AG10803 (cell line): ENCODE measurements at places on chromosomes 7 and 10.

- no peak for DNase-seq
Observed at GRCh38 chr7:56474271-56474670, 358.1 kb upstream of the NUPR2 start.

DNA sequence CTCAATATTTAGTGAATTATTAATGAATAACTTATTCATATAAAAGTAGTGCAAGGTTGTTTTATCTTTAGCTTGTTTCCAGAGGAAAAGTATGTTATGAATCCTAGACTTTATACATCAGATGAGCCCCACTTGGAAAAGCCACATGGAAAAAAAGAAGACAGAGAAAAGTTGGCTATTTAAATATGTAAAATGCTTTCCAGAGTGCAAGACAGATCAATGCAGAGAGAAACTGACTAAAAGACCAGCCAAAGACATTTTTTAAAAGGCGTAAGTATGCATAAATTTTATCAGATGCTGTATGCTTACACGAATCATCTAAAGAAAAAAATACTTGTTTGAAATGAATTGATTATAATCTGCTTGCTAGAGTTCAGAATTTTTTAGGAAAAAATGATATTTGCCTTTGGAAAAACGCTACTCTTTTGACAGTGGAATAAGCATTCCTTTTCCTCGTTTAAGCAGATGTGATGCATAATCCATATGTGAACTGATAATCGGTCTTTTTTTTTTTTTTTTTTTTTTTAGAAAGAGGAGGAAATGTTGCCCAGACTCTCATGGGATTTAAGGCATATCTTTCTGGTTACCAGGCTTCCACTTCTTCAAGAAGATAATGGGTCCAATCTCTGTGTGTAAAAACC lies 70.7 kb downstream of the RELN start:
- no peak for DNase-seq

DNA sequence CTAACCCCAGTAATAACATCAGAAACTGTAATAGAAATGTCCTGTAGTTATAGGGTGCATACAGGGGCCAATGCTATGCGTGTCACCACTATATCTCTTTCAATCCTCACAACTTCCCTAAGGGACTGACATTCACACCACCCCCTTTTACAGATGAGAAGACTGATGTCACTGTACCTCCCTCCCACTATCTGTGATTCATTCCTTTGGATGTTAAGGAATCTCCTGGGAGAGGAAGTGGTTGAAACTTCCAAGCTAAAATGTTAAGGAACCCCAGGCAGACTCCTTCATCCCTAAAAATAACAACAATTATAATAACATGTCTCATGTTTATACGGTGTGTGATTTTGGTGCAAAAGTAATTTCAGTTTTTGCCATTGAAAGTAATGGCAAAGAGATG lies 5.4 kb downstream of the COL13A1 start:
- DNase-seq = peak; percentile 83

GRCh38 chr10:73559590-73559989 lies 31.6 kb downstream of the USP54 start:
- DNase-seq = no peak

GRCh38 chr10:132115732-132116131 lies 50.0 kb downstream of the JAKMIP3 start:
- peak; percentile 18 for DNase-seq

GRCh38 chr7:42913591-42913990 lies 1.7 kb upstream of the C7orf25 start:
- peak; percentile 2 for DNase-seq

GRCh38 chr10:119408072-119408471 lies 134.4 kb downstream of the RGS10 start:
- DNase-seq = no peak

DNA sequence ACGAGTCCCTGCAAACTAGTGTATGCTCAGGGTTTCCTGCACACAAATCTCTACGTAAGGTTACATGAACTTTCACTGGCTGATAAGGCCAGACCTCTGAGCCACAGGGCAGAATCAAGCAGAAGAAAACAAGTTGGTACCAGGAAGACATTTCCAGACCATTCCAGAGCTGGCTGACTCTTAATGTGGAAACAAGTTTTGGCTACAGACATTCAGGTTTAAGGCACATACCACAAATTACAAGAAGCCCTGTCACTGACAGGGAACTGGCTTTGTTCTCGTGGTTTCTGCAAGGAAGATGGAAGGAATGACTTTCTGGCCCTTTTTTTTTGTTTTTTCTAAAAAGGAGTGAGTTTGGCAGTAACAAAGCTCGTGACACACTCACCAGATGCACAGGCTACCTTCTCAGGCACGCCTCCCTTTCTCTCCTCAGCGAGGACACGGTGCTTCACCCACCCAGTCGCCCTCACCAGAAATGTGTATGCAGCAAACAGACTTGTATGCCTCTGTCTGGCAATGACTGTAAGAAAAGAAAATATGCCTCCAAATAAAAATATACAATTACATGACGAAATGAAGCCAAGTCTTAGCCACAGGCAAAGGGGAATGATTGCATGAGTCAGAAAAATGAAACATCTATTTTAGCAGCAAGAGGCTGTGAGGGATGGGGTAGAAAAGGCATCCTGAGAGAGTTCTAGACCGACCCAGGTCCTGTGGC lies 22.6 kb downstream of the PLAC9 start:
- DNase-seq = peak; percentile 97

GRCh38 chr10:86339226-86339865 lies 27.2 kb downstream of the GRID1 start:
- no peak for DNase-seq

DNA sequence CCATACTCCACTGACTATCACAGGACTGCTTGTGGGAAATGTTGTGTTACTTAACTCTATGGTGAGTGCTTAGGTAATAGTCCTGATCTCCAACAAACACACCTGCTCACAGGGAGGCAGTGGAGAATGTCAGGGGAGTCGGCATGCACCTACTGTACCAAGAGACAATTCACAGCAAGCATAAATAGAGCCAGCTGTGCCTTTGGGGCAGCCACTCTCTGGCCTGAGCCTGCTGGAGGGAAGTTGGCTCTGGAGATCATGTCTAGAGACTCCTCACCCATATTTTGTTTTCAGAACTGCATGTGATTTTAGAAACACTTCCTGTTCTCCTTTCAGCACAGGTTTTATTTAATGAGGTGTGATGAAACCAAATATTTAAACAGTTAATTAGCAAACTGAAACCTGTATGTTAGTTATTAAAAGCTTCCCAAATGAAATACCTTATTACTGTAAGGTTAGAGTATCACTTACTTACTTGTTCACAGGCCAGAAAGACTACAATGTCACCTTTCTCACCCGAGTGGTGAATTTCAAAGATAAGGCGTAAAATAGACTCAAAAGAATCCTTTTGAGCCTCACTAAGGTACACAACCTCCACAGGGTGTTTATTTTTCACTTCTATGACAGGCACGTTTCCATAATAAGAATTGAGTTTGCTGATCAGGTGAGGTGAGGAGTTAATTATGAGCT lies 21.8 kb downstream of the DHX32 start:
- DNase-seq = no peak

DNA sequence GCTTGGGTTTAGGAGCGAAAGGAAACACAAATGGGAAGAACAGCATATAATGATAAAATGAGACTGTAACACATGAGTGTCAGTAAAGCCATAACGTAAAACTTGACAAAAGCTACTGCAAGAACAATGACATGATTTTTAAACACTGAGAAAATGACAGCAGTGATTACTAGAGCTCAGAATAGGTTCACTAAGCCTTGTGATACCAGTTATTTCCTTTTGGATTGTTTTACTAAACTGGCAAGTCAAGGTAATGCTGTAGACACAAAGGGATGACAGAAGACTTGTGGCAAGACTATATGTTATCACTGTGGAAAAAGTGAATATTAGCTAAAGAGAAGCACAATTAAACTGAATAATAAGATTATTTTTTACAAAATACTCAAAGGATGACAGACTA lies 12.7 kb downstream of the NCOA4 start:
- DNase-seq = no peak

DNA sequence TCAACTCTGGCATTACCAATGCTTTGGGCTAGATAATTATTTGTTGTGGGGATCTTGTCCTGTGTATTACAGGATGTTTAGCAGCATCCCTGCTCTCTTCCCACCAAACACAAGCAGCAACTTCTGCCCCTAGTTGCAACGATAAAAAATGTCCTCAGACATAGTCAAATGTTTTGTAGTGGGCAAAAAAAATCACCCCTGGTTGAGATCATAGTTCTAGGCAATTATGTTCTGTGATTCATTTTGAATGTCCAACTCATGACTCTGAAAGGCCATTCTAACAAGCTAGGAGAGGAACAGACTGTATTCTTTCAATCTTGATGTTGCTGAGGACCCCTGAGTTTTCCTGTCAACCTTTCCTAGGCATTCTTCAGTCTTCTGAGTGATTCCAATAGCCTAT lies 79.5 kb downstream of the RTKN2 start:
- no peak for DNase-seq

GRCh38 chr7:111438369-111439289 lies 123.7 kb downstream of the IMMP2L start:
- DNase-seq = peak; percentile 66

DNA sequence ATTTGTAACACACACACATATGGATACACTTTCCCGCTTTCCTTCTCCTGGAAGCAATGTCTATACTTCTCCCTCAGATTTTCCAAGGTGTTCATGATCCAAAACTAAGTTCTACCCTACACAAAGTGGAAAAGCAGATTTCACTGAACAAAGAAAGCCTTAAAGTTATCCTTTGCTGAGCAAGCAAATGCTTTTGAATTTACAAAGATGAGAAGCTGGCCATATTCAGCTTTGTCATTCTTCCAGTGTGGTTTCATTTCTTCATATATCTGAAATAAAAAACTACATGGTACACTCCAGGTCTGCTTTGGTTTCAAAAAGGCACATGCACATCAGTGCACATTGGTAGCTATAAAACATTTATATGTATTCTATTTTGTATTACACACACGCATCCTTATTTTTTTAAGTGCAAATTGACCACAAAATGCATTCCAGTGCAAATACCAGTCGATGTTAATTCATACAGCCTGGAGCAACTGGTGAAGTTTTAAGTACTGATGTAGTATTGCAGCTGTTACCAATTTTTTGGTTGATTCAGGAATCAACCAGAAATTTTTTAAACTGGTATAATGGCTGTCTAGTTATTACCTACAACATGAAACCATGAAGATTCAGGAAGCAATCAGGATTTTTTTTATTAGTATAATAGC lies 65.5 kb upstream of the SRPK2 start:
- DNase-seq = peak; percentile 95

GRCh38 chr10:88858491-88858890 lies 6.8 kb upstream of the ANKRD22 start:
- no peak for DNase-seq

DNA sequence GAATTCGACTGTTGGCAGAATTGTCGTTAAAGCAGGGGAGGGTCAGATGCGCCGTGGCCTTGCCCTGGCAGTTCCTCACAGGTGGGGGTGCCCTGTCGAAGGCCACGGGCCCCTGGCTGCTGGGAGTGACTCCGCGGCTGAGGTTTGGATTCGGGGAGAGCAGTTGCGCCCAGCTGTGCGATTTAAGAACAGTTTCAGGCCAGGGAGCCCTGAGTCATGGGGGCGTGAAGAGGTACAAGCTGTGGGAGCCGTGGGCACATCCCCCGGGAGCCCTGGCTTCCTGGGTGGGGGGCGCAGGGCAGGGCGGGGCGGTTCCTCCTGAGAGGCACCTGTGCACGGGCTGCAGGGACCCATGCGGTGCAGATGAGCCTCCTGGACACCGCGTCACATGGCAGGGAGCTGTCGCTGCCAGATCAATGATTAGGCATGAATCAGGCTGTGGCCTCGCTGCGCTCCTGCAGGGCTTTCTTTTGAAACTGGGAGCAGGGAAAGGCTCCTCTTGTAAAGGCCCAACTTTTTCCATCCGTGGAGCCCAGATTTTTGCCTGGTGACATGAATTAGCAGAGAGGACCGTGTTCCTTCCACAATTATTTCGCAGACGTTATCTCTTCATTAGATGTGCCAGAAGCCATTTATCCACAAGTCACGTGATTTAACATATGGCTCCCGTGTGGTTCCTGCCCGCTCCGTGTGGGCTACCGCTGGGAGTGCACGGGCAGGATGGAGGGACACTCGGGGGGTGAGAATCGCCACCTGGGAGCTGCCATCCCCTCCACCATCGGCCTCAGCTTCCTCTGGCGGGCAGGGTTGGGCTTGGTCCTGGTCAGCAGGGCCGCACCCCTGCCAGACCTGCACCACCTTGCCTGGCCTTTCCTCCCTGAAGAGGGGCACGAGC lies 918 bp downstream of the PWWP2B start:
- DNase-seq = peak; percentile 56

DNA sequence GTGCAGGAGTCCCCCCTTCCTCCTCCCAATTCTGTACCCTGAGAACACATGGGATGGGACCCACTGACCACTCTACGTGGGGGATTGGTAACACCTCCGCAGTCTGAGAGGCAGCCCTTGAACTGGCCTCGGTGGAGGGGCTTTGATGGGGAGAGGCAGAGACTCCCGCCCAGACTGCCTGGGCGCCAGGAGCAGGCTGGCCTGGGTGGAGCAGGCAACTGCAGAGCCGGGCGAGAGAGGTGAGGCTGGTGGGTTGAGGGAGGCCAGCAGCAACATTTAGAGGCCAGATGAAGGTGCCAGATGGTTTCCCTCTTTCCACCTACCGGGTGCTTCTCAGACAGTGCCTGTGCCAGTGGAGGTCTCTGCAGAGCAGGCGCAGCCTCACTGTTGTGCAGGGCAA lies 30.7 kb upstream of the ZNF467 start:
- no peak for DNase-seq

DNA sequence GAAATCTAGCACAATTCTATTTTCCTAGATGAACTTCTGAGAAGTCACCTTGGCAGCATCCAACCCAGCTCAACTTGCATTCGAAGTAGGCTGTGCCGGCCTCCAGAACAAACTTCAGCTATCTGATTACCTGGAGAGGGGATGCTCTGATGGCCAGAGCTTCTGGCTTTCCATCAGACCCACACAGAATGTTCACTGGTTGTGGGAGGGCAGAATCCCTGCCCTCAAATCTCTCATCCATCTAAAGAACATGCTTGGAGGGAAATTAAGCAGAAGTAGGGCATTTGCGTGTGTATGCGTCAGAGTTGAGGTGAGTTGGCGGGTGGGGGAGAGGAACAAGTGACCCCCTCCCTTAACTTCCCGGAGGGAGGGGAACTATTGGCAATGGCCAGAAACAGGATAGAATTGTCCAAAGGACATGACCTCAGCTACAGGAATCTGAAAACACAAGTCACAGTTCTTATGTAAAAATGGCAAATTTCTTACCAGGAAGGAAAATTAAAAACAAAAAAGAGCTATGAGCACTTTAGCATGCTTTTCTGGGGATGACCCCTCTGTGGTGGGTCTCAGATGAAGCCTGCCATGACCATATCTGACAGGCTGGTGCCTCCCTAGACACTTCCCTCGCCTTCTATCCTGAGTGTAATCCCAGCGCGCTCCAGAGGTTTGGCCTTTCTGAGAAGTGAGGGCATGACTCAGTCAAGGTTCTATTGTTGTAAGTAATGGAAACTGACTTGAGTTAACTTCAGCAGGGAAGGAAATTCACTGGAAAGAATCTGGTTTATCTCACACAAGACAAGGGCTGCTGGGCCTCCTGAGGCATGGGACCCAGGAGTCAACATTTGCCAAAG lies 278.8 kb downstream of the RPS24 start:
- no peak for DNase-seq

DNA sequence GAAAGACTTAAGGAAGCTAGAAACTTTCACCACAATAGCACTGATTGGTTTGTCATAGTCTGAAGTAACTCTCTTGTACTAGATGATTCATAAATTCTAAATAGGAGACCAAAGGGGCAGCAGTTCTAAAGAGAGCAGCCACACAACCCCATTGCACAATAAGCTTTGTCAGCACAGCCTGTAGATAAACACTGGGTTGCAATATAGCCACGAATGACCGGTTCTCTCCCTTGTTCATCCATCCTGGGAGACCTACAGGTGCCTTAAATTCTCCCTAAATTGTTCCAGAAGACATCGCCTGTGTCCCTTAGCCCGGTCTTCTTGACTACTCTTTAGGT lies 167.0 kb downstream of the SNX13 start:
- DNase-seq = peak; percentile 87
